Activated CD8-positive, alpha-beta T cell treated with anti-CD3 and anti-CD28 coated beads for 36 hours (primary cell): ENCODE measurements at places on chromosomes 1 and 21. TPM values are rescaled to one million over a fixed set of nuclear protein-coding genes. Genes with fewer than 3 reads are reported as not detected.

UBL4B gene
- not detected for total RNA-seq

FMO3 gene
- not detected for total RNA-seq

ACBD3 gene
- total RNA-seq, result 17.7 TPM

ATAD3C gene
- 1.8 TPM for total RNA-seq

DISP1 gene
- total RNA-seq, result 1.8 TPM

SPATA46 gene
- total RNA-seq, result not detected

TSTD1 gene
- total RNA-seq, result 70.8 TPM

SPOCD1 gene
- not detected for total RNA-seq

RAB25 gene
- 0.63 TPM for total RNA-seq

HSD3B2 gene
- not detected for total RNA-seq

POU2F1 gene
- 24.2 TPM for total RNA-seq

LENEP gene
- total RNA-seq, result not detected

BTBD8 gene
- total RNA-seq, result 1.3 TPM

SPEN gene
- 59.8 TPM for total RNA-seq
